ENCODE measurements at places on chromosomes 3 and 15.

DNA sequence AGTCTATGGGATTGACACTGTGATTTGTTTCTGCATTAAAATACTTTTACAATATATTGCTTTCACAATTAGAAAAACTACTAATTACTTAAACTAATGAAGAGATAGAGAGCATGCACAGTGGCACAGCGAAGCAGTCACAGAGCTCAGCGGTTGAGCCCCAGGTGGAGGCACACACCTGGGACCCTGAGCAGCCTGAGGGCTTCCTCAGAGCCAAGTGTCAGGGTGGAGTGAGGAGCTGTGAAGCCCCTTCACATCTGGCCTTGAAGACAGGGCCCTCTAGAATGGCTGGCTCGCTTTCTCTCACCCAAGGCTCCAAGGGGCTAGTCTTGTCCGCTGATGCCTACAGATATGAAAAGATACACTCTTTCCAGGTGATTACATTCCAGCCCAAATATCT, 287.7 kb downstream of the ZNF385D start:
- no peak for DNase-seq

DNA sequence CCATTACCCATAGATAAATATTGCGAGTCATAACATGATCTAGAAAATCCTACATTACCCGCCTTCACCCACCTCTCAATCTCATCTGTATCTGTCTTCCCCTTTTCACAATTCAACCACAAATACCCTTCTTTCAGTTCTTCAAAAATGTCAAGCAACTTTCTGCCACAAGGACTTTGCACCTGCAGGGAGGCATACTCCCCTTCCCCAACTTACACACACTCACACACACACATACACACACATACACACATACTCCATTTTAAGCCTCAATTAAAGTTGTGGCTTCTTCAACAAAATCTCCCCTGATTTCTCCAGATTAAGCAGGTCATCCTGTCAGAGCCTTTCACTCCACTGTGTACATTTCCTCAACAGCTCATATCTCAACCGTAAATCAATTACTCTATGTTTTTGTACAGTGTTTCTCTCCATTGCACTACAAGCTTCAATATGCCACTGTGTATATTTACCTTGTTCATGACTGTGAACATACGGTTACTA, 33.1 kb upstream of the CCDC50 start:
- no peak for DNase-seq

GRCh38 chr3:184786280-184786941, 25.6 kb upstream of the VPS8 start:
- no peak for DNase-seq

DNA sequence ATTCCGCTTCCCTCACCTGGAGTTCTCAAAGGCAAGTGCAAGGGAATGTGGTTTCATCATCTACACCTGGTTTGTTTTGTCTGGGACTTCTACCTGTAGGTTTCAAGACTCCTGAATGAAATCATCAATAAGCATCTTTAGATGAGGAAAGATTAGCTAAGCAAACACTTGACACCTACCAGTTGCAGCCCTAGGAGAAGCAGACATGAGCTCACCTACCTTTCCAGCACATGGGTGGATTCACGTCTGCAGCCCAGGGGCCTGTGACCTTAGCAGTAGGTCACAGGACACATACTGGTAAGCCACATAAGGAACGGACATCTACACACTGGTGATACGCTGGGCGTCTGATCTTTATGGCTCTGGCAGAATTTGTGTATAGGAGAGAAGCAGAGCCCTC, 26.7 kb downstream of the SLCO2A1 start:
- no peak for DNase-seq

DNA sequence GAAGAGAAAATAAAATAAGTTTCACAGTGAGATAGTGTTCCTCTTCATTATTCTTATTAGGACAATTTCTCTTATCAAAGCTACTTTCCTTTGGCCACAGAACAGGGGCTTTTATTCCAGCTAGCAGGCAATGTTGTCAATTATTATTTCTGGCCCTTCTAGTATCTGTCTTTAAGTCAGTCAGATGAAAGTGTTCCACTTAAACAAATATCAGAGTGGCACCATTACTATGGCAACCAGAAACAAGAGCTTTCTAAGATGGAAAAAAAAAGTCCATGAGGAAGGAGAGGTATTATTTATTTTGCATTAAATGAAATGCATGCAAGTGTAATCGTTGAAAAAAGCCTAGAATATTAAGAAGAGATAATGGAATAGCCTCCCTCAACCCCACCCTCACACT, 426.4 kb downstream of the TUSC7 start:
- no peak for DNase-seq

- DNase-seq: no peak
Observed at GRCh38 chr3:183369627-183370026, 58.8 kb downstream of the MCF2L2 start.

Measured in kidney epithelial cell (primary cell).